ENCODE measurements at places on chromosomes 1 and 21. TPM values are rescaled to one million over a fixed set of nuclear protein-coding genes. Genes with fewer than 3 reads are reported as not detected.

The HHAT gene
- total RNA-seq = 4.6 TPM

GRCh38 chr1:17118706-17119075, 560 bp downstream of the PADI2 start:
- H3K27me3 ChIP-seq = peaks cover 5% of the 10 kb centered on the region
- H3K4me1 ChIP-seq = peaks cover 14% of the 10 kb centered on the region
- no peak for DNase-seq
- no peak overlapping the region for H3K27ac ChIP-seq
- peak overlapping the region; percentile 66 for H3K4me3 ChIP-seq
- H3K36me3 ChIP-seq = no peaks in the 10 kb centered on the region

DNA sequence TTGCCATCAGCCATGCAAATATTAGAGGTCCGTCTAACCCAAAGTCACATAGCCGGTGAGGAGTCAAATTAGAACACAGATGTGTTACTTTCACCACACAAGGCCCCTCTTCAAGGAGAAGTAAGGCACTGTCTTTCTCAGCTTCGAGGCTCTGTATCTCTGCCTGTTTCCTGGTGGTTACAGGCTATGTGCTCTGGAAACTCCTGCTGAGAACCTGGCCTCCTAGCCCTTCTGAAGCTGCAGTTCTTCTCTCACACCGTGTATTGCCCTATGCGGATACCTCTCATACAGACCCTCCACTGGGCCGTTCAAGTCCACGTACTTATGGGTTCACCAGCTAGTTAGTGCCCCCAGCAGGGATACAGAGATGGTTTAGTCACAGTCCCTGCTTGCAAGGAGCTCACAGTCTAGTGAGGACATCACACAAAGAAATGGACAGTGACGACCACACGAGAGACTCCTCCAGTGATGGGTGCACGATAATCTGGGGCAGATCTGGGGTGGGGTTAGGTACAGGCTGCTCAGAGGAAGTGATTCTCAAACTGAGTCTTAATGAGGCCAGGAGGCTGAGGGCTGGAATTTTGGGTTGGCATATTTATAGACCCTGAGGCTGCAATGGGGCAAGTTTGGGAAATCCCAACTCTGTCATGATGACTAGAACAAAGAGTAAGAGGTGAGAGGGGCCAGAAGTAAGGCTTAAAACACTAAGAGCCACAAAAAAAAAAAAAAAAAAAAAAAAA, 22.8 kb upstream of the ELOA start:
- no peak overlapping the region for H3K27ac ChIP-seq
- no peaks in the 10 kb centered on the region for H3K36me3 ChIP-seq
- H3K4me1 ChIP-seq = no peaks in the 10 kb centered on the region
- DNase-seq = no peak
- H3K27me3 ChIP-seq = no peaks in the 10 kb centered on the region
- no peak overlapping the region for H3K4me3 ChIP-seq

- no peak for DNase-seq
- no peaks in the 10 kb centered on the region for H3K4me1 ChIP-seq
- H3K36me3 ChIP-seq = no peaks in the 10 kb centered on the region
- no peaks in the 10 kb centered on the region for H3K27me3 ChIP-seq
- no peak overlapping the region for H3K27ac ChIP-seq
These were observed 32.5 kb upstream of the RGS4 start for GRCh38 chr1:163036671-163037070.
